Immature natural killer cell (primary cell): ENCODE measurements at places on chromosomes 7 and 10. TPM values are rescaled to one million over a fixed set of nuclear protein-coding genes. Genes with fewer than 3 reads are reported as not detected.
A peak's percentile ranks its signal among the peaks of the same experiment; 100 is the strongest.

GRCh38 chr7:63042730-63043511 lies 955.7 kb upstream of the ZNF722 start:
- no peak for DNase-seq

- no peak for DNase-seq
Observed at GRCh38 chr7:150326657-150327268, 3.4 kb upstream of the ACTR3C start.

GRCh38 chr10:132865851-132866600 lies 76.3 kb downstream of the CFAP46 start:
- DNase-seq = no peak

DNA sequence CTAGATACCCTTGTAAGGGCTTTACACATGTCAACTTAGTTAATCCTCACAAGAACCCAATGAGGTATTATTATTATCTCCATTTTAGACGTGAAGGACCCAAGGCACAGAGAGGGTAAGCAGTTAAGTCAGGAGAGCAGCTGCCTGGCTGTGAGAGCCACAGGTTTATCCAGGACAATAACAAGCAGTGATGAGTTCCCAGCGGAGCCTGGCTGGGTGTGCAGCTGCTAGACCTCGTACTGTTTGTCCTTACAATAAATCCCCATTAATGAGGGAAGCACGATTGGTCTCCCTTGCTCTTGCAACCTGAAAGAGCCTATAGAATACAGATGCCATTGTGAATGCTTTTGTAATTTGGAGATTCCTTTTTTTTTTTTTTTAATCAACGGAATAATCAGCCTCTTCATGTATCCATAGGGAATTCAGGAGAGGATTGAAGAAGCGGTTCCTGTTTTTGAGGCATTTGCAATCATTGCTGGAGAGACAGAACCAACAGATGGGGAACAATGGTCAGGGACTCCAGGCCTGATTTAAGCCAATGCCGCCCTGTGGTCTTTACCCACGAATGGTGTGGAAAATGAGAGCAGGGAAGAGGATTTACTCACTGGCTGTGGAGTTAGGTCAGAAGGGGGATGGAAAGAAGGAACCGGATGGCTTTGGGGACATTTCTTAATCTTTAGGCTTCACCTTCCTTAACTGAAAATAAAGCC lies 12.3 kb upstream of the ASB4 start:
- no peak for DNase-seq

GRCh38 chr7:112881-113280 lies 79.5 kb upstream of the FAM20C start:
- DNase-seq = no peak

DNA sequence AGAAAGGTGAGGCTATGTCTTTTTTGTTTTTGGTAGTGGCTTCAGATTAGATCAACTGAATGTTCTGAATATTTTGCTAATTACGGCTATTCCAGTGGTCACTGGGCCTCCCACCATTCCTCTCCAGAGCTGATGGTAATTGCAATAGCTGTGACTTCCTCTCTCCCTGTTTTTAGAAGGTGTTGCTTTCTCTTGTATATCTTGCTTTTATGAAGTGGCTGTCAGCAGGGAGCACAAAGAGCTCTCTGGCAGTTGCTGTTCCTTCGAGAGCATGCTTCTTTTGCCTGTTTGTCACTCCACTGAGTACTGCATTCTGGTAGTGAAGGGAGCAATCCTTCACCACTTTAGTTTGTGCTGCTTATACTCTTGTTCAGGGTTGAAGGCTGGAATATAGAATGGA lies 133.3 kb downstream of the EXOC4 start:
- no peak for DNase-seq

DNA sequence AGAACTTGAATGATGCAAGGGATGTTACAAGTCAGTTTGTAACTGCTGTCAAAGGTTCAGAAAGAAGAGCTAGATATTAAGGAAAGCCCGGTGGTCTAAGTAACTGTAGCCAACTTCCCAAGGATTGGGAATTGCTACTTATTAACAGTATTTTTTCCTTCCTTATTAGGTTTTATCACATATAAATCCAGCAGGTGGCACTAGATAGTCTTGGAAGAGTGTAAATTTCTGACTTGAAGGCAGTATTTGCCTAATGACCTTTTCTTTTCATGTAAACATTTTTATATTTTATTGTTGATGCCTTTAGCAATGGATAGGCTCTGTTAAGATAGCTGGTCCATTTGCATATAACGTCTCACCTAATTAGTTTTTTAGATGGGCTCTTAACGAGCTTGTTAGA lies 51.2 kb downstream of the ANLN start:
- peak; percentile 3 for DNase-seq

DNA sequence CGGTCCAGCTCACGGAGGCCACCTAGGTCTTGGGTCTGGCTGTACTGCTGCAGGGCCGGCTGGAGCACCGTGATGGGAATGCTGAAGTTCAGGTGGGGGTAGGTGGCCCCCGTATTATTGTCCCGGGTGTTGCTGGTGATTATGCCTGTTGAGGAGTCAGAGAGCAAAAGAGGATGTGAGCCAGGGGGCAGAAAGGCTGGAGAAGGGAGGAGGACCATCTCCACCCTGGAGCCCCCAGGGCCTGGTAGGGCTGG lies 6.6 kb downstream of the TYSND1 start:
- no peak for DNase-seq

GRCh38 chr7:122944682-122945303 lies 50.7 kb downstream of the TAS2R16 start:
- no peak for DNase-seq

DNA sequence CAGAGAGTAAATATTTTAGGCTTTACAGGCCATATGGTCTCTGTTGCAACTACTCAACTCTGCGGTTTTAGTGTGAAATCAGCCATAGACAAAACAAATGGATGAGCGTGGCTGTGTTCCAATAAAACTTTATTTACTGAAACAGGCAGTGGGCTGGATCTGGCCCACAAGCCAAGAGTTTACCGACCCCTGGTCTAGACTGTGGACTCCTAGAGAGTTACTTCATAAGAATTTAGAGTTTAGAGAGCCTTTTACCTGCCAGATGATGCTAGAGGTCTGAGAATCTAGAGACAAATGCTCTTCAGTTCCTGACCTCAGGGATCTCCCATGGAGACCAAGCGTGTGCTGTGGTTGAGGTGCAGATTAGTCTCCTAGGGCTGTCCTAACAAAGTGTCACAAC lies 174.8 kb downstream of the PTEN start:
- DNase-seq = no peak

Gene SAP25
- not detected for polyA plus RNA-seq

Gene ITGB1
- polyA plus RNA-seq = 276 TPM
